ENCODE measurements at places on chromosomes 7 and 10.

DNA sequence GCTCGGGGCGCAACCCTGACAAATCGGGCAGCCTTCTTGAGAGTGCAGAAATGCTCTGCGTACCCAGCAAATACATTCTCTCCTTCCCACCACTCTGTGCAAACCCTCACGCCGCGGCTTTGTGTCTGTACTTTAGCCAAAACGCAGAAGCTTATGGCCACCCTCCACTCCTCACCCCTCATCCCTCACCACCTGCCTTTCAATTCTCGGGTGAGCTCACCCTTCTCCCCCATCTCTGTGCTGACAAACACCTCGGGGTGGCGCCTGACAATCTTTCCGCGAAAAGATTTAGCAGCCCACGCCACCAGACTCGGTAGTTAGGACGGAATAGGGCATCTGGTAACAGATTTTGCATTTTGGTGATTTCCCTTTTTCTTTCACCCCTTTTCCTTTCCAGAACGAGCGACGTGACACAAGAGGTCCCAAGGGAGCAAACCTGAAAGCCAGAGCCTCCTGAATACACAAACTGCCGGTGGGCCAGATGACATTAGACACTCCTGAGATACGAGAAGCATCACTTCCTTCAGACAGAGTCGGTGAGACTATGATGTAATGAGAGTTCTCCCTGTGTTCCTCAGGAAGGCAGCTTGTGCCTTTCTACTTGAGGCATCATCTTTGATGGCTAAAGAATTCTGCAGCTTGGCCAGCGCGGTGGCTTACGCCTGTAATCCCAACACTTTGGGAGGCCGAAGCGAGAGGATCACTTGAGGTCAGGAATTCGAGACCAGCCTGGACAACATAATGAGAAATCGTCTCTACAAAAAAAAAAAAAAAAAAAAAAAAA, 671 bp upstream of the ATAD1 start:
- DNase-seq, result peak; percentile 34

GRCh38 chr7:106812027-106812643, 52.9 kb upstream of the PIK3CG start:
- no peak for DNase-seq

DNA sequence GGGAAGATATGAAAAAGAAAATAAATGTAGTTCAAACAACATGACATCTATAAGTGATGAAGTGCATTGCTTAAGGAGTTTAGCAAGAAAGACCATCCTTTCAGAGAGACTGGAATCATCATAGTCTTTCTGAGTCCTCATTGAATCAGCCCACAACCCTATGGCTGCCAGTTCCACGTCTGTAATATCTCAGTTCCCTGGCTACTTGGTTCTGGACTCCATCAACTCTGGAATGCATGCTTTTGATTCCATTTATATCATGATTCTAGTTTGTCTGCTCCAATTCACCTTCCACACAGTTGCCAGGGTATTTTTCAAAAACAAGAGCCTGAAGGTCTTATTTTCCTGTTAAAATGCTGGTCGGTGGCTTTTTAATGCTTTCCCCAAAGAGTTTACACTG, 126.4 kb upstream of the MDFIC start:
- no peak for DNase-seq

DNA sequence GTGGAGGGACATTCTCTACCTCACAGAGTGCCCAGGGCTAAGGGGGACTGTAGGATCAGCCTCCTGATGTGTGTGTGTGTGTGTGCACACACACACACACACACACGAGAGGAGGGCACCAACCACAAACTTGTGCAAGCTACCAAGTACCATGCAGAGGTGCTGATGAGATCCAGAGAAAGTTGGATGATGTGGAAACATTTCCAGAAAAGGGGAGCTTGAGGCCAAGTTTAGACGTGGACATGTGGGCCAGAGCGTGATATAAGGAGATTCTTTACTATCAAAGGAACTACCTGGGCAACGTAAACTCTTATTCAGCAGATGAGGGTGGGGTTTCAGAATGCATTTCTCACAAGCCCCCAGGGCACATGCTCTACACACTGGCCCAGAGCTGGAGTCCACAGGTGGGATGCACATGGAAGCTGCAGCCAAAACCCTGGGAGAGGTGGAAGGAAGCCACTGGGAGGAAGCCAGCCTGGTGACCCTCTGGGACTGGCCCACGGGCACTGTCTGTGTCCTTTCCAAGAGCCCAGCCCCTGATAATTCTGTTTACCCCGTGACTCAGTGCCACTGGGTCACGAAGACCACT, 53.5 kb downstream of the DLG5 start:
- no peak for DNase-seq

DNA sequence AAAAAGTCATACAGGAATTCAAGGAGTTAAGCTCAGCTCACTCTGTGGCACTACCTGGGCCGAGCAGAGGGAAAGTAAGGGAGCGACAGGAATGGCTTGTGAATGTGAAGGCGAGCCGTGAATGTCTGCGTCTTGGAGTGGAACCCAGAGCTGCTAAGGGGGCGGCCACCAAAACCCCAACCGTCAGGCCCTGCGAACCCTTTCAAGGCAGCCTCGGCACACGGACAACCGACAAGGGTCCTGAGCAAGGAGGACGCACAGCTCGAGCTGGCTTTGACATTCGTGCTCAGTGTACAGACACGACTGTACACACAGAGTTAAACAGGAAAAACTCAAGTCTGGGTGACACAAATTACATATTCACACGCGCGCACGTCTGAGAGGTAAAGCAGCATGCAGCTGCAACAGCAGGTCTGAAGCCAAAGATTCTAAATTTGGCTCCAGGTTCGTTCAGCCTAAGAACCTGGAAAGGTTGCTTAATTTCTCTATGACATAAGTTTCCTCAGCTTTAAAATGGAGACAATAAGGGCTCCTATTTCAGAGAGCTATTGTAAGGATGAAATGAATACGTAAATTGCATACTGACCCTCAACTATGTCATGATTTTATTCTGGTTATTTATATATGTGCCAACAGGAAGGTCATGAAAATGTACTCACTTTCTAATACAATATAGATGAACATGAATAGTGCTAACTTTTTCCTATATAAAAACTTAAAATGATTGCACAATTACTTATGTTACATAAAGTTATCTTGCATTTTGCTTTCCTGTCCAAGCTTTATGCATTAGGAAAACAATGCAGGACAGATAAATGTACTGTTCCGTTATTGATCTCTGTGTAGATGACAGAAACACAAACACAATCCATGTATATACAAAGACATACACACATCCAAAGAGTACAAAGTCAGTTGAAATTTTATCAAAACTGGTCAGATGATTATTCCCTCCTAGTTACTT, 192.9 kb downstream of the ZMYND11 start:
- DNase-seq, result no peak

- DNase-seq, result no peak
Observed at GRCh38 chr10:129030603-129030895, 436.5 kb upstream of the MGMT start.

DNA sequence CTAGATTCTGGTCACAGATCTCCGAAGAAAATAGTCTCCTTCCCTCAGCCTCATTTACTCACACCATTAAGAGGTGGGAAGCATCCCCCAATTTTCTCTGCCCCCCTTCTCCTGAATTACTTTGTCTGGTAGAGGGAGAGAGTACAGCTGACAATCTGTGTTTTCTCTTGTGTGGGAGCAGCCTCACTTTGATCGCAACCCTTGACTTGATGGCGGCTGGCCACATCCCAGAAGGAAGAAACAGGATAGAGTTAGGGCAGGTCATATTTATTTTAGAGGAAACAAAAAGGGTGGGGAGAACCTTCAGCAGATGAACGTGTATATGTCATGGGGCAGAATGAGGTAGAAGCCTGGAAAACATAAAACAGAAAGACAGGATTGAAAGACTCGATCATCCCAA, 82.4 kb upstream of the FAM171A1 start:
- DNase-seq, result no peak

DNA sequence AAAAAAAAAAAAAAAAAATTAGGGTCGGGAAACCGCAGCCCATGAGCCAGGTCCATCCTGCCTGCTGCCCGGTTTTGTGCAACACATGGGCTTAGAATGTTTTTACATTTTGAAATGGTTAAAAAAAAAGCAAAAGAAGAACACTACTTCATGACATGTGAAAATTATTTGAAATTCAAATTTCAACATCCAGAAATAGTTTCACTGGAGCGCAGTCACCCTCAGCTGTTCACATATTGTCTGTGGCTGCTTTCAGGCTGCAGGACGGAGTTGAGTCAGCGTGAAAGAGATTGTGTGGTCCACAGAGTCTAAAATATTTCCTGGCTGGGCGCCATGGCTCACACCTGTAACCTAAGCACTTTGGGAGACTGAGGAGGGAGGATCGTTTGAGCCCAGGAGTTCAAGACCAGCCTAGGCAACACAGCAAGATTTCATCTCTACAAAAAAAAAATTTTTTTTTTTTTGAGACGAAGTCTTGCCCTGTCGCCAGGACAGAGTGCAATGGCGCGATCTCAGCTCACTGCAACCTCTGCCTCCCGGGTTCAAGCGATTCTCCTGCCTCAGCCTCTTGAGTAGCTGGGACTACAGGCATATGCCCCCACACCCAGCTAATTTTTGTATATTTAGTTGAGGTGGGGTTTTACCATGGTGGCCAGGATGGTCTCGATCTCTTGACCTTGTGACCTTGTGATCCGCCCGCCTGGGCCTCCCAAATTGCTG, 63.9 kb upstream of the ECHDC3 start:
- no peak for DNase-seq

DNA sequence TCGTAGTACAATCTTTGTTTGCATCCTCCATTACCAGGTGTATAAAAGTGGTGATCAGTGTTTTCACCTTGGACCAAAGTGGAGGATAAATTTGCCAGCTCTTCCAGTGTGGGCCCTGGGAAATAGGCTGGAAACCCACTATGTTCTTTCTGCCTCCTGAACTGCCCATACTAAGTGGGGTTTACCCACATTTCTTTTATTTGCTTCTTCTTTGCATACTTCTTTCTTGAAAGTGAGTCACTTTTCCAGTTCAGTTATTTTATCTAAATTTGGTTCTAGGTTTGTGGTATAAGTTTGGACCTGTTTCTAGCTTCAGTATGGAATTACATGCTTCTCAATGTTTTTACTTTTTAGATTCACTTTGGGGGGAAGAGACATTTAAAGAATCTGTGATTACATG, 126.2 kb upstream of the ACBD5 start:
- no peak for DNase-seq

DNA sequence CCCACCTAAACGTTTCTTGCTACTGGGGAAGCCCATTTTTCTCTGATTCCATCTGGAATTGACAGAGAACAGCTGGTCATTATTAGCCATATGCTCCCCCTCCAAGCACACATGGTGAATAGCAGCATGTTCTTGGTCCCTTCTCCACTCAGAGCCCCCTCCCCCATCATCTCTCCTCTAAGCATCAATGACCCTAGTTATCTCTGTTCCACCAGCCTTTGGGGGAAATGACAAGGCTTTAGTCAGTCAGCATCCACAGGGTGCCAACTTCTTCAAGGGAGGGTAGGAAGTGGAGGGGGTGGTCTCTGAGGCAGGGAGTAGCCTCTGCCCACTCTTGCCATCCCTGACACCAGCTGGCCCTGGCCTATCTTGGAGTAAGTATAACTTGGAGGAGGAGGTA, 163.1 kb downstream of the UBE2H start:
- no peak for DNase-seq

DNA sequence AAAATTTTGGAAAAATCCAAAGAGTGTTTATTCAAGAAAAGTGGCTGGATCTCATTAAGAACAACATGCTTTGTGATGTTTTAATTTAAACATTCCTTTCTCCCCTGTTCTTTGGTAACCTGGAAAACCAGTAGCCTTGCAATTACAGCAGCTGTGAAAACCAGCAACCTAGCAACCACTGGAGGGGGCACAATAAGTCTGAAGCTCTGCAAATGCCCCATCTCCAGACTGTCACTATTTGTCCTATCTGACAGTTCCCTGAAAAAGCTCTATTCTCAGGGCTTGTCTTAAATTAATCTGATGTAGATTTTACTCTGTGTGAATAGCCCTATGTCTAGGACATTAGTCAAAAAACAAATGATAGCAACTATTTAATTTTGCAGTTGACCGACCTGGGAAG, 137.6 kb upstream of the THSD7A start:
- DNase-seq, result no peak

DNA sequence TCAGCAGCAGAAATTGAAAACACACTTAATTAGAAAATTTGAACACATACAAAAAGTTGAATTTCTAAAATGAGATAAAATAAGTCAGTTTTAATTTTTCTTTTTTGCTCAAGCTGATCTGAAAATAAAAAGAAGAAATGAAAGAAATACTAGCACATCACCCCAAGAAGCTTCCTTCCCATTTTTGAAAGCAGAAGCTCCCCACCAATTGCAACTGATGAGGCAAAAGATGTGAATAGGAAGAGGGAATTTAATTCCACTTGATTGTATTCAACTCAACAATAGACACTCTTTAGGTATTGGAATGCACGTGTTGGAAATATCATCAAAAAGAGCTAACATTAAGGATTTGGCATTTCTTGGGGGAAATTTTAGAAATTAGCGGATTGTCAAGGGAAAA, 175.8 kb downstream of the TRIL start:
- no peak for DNase-seq

DNA sequence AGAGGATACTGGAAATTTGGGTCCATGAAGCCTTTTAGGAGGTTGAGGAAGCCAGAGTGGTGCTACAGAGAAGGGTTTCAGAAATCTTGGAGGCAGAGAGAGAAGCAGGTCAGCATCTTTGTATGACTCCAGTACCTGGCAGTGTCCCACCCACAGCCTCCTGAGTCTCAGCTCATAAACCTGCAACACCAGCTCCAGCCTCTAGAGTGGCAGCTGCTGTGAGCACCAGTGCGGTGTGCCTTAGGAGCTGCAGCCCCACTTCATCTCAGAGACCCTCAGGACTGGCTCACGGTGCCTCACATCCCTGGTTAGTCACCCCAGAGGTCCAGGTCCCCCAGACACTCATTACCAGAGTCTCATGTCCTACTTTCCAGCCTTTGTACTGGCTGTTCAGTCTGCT, 84.8 kb upstream of the PRKAR2B start:
- DNase-seq, result no peak

- no peak for DNase-seq
Observed at GRCh38 chr10:96657385-96657784, 62.9 kb downstream of the PIK3AP1 start.

DNA sequence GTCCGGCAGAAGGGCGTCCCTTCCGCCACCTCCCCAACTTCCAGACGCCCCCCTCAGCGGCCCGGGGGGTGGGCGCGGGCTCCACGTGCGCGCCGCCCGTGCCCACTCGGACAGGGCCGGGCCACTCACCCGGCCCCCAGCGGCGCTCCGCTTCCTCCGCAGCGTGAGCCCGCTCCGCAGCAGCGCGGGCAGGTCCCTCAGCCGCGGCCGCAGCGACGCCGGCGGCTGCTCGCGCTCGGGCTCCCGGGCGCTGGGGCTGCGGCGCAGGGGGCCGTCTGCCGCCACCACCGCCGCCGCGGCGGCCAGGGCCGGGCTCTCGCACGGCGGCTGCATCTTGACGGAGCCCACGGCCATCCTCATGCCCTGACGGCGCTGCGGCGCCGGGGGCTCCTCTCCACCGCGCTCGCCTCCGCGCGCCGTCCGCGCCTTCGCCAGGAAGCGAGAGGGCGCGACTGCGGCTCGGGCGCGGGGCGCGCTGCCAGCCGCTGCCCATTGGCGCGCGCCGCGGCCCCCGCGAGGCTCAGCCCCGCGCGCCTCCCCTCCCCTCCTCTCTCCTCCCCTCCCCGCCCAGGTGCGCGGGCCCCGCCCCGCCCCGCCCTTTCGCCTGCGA, at the start of gene RAPGEF5:
Gene RAPGEF5 (minus strand): TSS at position 454 of the 610 bp plus-strand sequence. CDS start 94 bp downstream, at position 360.
- DNase-seq, result no peak

Measured in stimulated activated CD8-positive, alpha-beta memory T cell treated with anti-CD3 and anti-CD28 coated beads, Interleukin-2, amount 100 ng/mL, for 1 hour (primary cell).